ENCODE measurements at places on chromosomes 6 and 20. TPM values are rescaled to one million over a fixed set of nuclear protein-coding genes. Genes with fewer than 3 reads are reported as not detected.

FAM162B gene
- total RNA-seq = 1.5 TPM

LGSN gene
- not detected for total RNA-seq

BFSP1 gene
- total RNA-seq = 3.5 TPM

TRIM38 gene
- 3.8 TPM for total RNA-seq

SLC25A27 gene
- 4.7 TPM for total RNA-seq

Measured in endothelial cell (in vitro differentiated cells).